ENCODE measurements at places on chromosomes 1 and 21.

DNA sequence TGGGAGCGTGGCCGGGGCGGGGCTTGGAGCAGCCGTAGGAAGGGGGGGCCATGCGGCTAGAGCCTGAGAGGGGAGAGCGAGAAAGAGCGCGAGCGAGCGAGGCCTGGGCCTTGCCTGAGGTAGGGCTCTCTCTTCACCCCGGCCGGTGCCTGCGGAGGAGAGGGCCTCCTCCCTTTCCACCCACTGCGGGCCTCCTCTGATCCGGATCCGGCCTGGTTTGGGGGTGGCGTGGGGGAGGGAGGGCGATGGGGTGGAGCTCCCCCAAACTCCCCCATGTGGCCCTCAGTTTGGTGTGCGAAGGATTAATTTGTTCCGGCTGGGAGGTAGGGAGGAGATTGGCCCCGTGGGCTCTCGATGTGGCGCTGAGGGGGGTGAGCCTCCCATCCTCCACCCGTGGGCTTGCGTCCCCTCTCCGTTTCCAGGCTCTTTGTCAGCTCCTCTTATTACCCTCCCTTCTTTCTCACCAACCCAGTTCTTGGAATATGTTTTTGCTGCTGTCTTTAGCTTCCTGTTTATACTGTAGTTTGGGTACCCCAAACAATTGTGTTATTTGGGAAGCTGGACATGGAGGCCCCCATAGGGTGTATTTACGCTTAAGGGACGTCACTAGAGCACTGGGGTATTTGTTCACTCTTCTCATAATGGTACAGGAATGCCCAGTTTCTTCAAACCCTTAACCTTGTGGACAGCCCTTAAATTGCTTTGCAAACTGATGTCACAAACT, 685 bp downstream of the UBAP2L start:
- DNase-seq, result peak; percentile 42

DNA sequence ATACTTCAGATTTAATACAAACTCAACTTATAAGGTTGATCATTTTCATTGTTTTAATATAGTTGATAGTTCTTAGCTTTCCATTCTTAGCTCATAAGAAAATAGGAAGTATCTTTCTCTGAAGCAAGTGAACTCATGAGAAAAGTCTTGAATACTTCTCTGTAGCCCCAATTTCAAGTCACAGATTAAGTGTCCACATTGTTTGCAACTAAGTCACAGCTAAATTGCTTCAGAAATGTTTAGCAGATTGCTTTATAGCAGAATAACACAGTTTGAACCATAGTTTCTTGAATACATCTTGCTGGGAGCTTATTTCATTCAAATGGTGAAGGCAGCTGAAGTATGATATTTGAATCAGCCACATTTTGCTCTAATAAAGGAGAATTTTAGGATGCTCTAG, 10.6 kb upstream of the PKN2 start:
- DNase-seq, result no peak

DNA sequence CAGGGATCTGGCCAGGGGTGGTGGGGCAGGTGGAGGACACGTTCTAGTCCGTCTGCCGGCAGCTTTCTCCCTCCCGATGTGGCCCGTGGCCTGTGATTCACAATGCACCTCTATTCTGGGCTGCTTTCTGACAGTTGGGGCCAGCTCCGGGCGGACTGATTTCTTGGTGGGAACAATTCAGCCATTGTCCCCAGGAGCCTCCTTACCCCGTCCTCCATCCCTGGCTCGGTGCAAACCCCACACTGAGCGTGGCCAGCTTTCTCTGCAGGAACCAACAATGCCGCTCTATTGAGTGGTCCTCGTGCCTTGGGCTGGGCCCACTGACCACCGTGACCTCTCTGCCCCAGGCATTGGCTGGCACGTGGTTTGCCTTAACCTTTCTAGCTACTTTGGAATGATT, 29.7 kb downstream of the PADI2 start:
- DNase-seq, result no peak

DNA sequence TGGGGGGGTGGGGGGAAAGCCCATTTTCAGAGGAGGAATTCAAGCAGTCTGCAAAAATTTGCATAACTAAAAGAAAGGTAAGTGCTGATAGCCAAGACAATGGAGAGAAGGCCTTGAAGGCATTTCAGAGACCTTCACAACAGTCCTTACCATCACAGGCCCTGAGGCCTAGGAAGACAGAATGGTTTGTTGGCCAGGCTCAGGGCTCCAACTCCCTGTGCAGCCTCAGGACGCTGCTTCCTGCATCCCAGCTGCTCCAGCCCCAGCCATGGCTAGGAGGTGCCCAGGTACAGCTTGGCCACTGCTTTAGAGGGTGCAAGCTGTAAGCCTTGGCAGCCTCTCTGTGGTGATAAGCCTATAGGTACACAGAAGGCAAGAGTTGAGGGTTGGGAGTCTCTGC, 571.6 kb downstream of the MATN1 start:
- DNase-seq, result no peak

- DNase-seq, result no peak
Observed at GRCh38 chr1:54415991-54416390, 9.8 kb upstream of the SSBP3 start.

DNA sequence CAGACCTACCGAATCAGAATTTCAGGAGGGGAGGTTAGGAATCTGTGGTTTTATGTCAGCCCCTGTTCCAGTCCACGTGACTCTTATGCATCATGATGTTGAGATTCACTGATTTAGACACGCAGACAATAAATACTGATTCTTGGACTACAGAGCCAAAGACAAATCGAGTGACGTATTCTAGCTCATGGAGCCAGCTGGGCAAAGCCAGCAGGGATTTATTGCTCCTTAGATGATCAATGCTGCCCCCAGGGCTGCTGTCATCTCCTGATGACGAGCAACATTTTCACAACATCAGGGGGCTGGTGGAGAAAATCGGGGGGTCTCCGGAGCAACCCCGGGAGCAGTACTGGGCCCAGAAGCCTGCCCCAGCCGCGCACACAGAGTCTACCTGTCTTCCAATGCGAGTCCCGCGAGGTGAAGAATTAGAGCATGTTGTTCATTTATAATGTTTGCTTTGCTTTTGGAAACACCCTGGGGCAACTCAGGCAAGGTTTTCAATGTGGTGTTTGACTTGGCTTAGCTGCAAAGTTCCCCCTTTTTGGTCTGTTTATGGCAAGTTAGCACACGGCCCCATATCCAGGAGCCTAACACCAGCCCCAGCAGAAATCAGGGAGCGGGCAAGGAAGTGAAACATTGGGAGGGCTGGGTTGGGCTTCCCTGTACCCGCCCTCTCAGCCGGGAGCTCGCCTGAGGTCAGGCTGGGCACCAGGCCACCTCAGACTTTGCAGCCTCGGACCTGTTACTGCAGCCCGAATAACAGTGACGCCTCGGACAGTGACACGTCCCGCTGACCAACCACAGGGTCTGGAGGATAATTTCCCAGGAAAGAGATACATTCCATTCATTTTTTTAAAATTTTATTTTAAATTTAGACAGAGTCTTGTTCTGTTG, 19.9 kb upstream of the CLDN14 start:
- peak; percentile 60 for DNase-seq

- no peak for DNase-seq
Observed at GRCh38 chr1:169118227-169118626, 11.7 kb downstream of the ATP1B1 start.

DNA sequence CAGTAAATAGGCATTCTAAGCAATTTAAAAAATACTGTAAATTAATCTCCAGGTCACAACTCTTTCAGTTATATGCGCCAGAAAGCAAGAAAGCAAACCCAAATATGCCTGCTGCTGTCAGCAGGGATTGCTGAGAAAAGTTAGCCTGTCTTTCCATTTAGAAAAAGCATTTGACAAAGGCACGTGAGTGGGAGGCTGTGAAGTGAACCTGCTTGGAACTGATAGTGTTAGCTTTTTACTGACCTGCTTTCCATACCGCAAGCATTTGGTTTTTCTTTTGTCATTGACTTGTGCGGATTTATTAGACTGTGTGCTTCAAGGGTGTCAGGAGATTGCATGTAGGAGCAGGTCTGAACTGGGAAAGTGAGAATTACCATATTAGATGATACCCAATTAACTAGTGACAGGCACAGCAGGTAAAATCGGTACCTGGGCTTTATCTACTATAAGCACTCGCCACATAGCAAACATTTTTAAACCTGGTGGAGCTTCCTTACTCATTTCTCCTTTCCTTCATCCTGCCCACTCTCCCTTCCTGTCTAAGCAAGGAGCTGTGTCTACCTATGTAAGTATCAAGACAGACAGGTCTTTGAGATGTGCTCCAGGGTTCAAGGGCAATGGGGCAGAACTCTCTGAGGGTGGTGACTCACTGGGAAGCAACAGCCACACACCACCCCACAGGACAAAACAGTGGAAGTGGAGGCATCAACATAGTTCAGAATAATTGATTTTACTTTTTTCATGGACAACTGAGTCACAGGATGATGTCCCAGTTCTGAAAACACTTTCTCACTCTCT, 323.9 kb downstream of the DISC1 start:
- no peak for DNase-seq

DNA sequence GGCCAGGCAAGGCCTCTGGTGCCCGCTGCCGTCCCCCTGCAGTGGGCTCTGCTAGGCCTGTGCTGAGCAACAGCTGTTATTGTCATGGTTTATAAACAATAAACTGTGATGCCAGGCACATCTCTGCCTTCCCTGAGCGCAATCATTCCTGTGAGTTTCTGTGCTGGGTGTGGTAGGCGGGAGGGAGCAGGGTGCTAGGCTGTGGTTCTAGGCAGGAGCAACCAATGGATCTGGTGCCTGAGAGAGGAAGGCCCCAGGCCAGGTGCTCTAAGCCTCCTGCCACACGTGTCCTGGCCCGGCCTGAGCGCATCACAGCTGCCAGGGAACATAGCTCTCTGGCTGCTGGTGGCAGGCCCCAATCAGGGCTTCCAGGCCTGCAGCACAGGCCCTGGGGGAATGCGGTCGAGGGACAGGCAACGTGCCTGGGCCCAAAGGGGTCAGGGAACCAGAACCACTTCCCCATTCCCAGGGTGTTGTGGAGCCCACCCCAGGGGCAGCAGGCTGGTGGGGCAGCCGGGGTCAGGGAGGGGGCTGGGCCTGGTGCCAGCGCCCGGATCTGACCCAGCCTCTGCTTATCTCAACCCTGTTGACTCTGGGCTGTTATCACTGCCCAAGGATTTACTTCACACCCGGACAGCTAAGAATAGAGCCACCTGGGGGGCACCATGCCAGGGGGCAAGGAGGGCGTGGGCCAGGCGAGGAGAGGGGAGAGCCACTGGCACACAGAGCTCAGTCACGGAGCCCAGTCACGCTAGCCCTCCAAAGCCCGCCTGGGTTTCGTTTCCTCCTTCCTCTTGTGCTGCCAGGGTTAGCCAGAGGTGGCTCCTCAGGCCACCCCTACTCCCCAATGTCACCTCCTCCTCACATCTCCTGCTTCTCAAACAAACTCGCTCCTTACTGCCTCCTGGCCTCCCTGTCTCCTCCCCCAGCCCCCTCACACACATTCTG, 11.5 kb downstream of the TRIM46 start:
- DNase-seq, result no peak

GRCh38 chr1:153306303-153307220, 6.2 kb downstream of the PGLYRP3 start:
- no peak for DNase-seq

- no peak for DNase-seq
Observed at GRCh38 chr1:199723250-199723956, 304.1 kb upstream of the NR5A2 start.

DNA sequence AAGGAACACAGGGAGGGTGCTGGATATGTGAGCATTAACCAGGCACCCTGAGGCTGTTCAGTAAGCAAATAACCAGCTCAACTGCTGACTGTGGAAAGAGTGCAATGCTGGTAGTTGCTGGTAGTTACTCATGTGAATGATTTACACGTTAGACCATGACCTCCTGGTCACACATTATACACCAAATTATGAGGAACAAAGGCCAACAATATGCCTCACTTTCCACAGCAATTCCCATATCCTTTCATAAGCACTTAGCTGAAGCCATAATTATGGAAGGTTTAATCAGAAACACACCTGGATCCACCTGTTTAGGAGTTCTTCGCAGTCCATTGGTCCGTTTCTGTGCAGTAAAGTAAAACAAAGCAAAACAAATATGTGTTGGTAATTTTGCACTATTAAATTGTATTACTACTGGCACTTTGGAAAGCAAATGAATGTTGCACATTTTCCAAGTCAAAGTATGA, 281.8 kb downstream of the VAV3 start:
- DNase-seq, result no peak

DNA sequence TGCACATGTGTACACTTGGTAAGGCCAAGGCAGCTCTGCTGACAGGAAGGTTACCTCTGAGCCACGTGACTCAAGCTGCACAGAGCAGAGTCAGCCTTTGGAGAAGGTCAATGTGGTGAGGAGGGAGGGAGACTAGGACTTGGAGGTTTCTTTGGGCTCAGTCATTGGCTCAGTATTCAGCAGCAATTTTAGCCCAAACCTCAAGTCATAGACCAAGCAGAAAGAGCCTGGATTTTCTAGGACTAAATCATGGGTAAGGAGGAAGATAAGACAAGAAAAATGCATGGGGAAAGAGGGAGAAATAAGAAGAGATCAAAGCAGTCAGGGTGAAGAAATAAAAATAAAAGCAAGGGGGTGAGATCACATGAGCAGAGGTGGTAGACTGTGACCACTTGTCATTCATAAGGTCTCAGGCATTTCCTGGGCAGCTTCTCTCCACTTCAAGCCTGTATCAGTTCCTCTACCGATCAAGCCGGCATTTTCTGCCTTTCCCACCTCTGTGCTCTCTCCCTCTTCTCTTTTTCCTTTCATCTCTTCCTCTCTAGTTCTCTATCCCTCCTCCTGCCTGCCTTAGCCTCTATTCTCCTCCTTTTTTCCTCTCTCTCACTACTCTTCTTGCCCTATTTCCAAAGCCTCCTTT, 51.7 kb upstream of the DUSP10 start:
- DNase-seq, result no peak
